EH (cell line): ENCODE measurements at places on chromosomes 11 and 22.

DNA sequence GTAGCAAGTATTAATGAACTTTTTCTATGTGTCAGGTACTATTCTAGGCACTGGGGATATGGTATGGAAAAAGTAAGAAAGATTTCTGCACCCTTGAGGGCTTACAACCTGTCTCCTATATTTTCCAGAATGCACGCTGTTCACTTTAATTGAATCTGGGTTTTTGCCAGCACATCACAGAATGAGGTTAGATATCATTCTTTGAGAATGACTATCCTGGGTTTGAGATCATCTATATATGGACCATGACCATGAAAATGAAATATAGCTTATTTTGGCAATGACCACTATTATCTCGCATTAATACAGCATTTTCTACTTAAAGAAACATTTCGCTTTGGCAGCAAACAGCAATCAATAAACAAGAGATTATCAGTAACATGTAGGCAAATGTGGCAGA lies 46.9 kb downstream of the C11orf71 start:
- peak; percentile 43 for DNase-seq

DNA sequence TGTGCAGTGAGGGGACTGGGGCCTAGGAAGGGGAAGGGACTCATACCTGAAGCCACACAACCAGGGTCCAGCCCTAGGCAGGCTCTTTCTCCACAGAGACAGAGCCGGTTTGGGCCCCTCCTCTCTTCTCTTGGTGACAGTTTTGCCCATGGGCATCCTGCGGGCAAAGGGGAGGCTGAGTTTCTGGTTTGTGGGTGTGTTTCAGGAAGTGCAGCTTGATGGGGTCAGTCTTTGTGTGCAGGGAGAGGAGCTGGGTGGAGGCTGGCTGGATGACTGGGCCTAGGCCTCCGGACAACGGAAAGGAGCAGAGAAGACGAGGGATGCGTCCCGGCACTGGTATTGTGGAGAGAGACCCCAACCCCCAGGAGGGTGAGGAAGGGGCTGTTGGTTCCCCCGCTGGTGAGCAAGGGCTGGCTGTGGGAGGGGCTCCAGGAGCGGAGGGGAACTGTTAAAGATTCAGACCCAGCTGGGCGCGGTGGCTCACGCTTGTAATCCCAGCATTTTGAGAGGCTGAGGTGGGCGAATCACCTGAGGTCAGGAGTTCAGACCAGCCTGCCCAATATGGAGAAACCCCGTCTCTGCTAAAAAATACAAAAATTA lies 23.4 kb upstream of the CELSR1 start:
- no peak for DNase-seq

DNA sequence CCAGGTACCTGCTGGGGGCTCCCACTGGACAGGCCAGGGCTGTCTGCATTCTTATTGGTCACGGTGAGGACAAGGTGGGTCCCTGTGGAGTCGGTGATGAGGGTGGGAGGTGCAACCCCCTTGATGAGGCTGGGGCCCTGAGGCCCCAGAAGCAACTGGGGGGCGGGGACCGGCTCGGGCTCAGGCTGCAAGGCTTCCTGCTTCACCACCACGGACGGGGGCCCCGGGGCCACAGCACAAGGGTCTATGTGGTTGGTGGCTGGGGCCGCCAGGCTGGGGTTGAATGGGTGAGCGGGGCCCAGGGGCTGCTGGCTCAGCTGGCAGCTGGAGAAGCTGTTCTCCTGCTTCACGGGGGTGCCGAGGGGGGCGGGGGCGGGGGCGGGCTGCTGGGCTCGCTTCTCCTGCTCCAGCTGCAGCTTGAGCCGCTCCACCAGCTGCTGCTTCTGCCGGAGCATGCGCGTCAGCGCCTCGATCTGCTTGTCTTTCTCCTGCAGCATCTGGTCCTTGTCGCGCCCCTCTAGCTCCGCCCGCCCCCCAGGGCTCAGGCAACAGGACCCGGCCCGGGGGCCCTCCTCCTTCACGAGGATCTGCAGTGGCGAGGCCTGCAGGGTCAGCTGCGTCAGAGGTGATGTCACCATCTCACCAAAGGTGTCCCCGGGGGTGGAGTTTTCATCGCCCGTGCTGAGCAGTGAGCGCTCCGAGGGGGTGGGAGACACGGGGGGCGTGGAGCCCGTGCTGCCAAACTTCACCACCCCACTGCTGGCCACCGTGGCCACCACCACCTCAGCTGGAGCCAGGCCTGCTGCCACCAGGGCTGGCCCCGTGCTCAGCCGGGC lies 48.2 kb downstream of the SGSM3 start:
- no peak for DNase-seq

DNA sequence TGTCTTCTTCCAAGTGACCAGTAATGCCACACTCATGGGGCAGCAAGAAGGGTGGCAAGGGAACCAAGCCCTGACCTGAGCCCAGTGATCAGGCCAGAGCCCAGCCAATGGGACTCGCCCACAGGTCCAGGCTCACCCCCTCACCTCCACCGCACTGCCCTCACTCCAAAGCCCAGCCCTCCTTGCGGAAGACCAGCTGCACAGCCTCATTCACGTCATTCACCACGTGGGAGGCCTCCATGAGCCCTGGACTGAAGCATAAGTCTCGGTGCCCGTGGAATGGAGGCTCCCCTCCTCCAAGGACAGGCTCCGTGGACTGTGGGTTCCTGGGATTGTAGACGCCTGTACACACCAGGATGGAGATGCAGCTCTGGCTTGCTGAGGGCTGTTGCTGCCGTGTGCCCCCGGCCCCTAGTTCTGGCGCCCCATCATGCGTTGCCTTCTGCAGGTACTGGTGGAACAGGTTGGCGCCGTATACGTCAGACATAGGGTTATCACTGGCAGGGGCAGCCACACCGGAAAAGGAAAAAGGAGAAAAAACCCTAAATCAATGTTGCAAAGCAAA lies 16.8 kb upstream of the TMEM121B start:
- no peak for DNase-seq

DNA sequence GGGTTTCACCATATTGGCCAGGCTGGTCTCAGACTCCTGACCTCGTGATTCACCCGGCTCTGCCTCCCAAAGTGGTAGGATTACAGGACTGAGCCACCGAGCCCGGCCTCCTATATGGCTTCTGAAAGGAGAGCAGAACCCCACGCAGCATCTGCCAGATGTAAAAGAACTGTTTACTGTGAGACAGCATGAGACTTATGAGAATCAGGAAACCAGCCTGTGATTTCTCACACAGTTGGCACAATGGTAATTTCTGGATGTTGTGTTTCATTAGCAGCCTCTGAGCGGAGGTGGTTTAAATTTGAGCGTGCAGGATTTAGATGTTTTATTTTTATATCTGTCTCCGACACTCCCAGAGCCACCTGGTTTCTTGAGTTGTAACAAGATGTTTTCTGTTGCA lies 33.8 kb downstream of the CEP164 start:
- DNase-seq = no peak

- DNase-seq = no peak
Measured at GRCh38 chr11:2687223-2687530, 12.6 kb downstream of the KCNQ1OT1 start.

- no peak for DNase-seq
Measured at GRCh38 chr22:27959335-27960090, 40.5 kb upstream of the PITPNB start.

- no peak for DNase-seq
Measured at GRCh38 chr11:116373104-116373944, 399.5 kb downstream of the BUD13 start.

DNA sequence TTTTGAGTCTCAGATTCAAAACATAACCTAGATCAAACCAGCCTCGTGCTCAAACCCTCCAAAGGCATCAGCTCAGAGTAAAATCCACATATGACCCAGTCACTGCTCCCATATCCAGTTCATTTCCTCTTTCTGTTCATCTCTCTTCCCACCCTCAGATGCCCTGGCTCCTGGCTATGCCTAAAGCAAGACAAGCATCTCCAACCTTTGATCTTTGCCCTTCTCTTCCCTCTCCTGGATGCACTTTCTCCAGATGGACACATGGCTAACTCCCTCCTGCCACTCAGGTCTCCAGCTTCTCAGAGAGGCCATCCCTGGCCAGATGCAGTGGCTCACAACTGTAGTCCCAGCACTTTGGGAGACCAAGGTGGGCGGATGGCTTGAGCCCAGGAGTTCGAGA lies 14.3 kb upstream of the CREB3L1 start:
- DNase-seq = no peak

- DNase-seq = peak; percentile 23
Measured at GRCh38 chr11:18012122-18012905, 533 bp downstream of the SERGEF start.

DNA sequence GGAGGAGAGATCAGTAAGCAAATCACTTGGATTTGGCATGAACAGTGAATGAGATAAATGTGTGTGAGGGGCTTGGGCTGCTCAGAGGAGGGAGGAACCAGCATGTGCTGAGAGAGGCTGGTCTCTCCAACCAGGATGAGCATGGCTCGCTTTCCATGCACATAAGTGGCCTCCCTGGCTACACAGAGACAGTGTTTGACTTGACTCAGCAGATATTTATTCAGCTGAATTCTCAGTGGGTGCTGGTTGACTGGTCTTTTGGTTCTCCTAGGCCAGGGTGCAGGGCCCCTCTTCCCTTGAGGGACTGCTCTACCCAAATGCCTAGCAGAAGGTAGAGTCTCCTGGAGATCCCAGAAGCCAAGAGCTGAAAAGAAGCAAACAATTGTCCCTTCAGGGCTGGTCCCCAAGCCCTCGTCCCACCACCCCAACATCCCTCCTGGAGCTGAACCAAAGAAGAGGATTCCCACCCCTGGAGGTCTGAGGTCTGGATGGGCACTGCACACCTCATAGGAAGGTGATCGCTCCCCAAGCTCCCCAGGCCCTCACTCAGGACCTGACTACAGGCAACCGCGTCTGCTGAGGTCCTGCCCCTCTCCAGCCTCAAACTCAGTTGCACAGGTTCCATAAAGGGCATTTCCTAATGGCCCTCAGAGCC lies 3.3 kb upstream of the TRIM29 start:
- DNase-seq = no peak

GRCh38 chr11:124315052-124315451 lies 1.3 kb upstream of the OR8D1 start:
- DNase-seq = peak; percentile 1

DNA sequence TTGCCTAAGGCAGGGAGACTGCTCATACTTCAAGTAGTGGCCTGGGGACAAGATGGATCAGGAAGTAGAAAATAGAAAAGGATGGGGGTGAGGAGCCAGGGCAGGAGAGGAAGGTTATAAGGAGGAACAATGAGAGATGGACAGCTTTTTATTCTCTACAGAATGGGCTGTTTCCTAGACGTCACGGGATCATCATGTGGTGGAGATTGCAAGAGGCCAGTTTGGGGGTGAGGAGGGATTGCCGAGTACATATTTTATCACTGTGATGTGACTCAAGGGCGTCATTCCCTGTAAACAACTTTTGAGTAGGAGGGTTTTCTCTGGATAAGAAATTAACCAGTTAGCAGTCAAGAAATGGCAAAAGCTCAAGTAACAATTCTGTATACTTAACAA lies 406.3 kb downstream of the ETS1 start:
- DNase-seq = no peak

DNA sequence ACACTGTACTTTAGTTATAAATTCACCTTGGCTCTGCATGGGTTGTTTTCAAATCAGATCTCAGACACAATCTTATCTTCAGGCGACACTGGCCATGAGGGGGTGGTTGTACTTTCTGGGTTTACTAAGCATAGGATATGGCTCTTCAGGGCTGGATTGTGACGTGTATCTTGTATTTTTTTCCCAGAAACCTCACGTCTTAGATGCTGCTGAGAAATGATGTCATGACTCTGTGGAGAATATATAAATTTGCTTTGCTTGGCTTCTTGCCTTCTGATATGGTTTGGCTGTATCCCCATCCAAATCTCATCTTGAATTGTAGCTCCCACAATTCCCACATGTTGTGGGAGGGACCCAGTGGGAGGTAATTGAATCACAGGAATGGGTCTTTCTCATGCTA lies 82.8 kb upstream of the VSTM5 start:
- no peak for DNase-seq

DNA sequence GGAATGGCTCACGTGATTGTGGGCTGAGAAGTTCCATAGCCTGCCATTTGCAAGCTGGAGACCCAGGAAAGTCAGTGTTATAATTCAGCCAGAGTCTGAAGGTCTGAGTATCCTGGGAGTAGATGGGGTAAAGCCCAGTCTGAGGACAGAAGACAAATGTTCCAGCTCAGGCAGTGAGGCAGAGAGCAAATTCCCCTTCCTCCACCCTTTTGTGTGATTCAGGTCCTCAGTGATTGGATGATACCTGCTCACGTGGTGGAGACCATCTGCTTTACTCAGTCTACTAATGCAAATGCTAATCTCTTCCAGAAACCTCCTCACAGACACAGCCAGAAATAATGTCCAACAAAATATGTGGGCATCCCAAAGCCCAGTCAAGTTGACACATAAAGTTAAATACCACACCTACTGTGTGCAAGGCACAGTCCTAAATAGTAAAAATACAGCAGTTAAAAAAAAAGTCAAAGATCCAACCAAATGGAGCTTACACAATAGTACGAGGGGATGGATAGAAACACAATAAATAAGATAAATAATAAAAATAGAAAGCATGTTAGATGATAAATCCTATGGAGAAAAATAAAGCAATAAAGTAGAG lies 13.2 kb upstream of the APOL6 start:
- peak; percentile 46 for DNase-seq

DNA sequence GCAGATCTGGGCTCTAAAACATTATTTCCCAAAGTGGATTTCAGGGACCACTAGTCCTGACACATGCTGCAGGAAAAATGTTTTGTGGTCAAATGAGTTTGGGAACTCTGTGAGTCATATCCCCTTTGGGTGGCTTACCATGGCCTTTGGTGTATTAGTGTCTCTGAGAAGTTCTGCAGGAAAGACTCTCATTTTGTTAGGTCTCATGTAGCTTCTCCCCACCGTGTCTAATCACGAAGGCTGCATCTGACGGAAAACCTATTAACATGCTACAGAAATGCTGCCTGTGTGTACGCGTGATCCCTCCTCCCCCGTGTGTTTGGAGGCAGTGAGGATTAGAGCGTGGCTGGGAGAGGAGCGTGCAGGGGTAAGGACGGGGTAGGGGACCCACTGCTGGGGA lies 191.7 kb downstream of the ST3GAL4 start:
- peak; percentile 98 for DNase-seq

DNA sequence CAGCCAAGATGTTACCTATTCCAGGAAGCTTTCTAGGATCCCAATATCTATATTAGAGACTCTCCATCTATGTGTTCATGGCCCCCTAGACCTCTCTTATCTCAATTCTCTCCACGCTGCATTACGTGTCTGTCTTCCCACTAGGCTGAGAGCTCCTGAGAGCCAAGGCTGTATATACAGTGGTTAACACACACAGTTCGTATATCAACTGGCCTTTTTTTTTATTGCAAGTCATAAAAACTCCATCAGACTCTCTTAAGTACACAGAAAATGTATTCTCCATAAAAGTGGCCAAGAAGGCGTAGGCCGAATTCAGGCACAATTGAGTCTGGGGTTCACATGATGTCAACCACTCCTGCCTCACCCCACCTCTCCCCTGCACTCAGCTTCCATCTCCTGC lies 115.9 kb downstream of the TRIM29 start:
- DNase-seq = no peak

- no peak for DNase-seq
Measured at GRCh38 chr11:70139785-70140410, 61.8 kb downstream of the ANO1 start.

- no peak for DNase-seq
Measured at GRCh38 chr22:47442821-47443220, 680.4 kb downstream of the TBC1D22A start.
